ENCODE measurements at places on chromosomes 2 and 18.

DNA sequence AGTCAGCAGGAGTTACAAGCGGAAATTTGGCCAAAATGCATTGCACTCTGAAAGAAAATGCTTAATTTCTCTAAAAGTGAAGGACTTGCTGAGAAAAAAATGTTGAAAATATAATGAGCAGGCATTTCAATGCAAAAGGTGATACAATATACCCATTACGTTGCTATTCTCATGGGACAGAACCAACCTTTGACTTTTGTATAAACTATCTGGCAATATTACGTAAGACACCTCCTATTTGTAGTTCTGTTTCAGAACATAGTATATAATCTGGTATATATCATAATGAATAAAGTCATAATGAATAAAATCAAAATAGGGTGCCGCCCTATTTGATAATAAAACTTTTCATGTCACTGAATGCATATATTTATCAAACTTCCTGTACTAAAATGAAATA lies 286.2 kb upstream of the SESTD1 start:
- no peak for DNase-seq

DNA sequence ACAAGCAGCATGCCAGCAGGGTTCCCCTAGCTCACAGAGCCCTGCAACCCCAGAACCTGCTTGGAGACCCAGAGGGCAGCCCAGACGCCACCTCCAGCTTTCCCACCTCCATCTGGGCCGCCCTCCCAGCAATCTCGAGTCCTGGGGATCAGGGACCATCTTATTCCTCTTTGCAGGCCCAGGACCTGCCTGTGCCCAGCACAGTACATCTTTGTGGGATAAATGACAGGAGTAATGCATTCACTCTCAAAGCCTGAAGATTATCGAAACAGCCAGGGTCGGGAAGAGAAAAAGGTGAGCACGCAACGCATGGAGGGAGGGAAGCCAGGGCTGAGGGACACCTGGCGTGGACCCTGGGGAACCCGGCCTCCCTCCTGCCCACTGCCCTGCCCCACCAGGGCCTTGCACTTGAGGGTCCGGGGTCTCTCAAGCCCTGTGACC lies 144.1 kb downstream of the NDUFA10 start:
- no peak for DNase-seq

GRCh38 chr2:128817171-128817570 lies 498.5 kb upstream of the HS6ST1 start:
- no peak for DNase-seq

DNA sequence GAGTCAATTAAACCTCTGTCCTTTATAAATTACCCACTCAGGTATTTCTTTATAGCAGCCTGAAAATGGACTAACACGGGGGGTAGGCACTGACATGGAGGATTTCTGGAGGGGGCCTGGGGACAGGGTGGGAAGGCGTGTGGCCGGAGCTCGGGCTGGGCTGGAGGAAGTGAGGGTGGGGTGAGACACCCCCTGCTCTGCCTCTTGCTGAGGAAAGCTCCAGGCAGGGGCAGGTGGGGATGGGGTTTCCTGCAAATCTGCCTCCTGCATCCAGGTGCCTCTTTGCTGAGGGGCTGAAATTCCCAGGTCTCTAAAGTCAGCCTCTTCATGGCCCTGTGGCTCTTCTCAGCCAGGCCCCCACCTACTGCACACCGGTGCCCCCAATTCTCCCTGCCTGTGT lies 25.7 kb upstream of the OTOS start:
- no peak for DNase-seq

DNA sequence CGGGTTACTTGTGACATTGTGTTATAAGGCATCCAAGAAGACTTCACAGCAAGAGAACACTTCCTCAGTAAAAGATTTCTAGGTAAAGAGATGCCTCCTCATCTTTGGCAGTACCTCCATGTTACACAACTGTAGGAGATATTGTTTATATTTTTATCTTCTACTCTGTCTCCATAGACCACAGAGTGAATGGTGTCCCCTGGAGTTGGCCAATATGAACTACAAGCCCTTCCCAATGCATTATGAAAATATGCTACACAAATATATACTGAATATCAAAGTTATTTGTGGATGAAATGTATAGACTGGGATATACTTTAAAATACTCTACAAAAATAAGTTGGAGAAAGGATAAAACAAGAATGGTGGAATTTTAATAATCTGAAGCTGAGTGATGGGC lies 46.7 kb downstream of the MBOAT2 start:
- no peak for DNase-seq

GRCh38 chr2:36079793-36080192 lies 275.8 kb upstream of the CRIM1 start:
- DNase-seq, result no peak

DNA sequence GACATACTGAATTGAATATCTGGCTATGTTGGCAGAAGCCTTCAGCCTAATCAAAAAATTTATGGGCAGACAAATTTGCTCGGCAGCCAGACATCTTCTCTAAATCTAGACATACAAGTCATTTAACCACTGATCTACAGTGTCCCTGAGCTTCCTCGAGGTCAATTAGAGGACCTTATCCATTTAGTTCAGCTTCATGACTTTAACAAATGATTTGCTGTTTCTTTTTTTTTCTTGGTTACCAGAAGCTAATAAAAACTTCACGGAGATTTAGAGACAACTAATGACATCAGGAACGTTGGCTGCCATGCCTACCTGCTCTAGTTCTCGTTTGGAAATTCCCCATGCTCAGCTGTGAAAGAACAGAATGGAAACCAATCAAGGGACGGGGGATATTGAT lies 223.8 kb downstream of the BCL2 start:
- DNase-seq, result no peak

DNA sequence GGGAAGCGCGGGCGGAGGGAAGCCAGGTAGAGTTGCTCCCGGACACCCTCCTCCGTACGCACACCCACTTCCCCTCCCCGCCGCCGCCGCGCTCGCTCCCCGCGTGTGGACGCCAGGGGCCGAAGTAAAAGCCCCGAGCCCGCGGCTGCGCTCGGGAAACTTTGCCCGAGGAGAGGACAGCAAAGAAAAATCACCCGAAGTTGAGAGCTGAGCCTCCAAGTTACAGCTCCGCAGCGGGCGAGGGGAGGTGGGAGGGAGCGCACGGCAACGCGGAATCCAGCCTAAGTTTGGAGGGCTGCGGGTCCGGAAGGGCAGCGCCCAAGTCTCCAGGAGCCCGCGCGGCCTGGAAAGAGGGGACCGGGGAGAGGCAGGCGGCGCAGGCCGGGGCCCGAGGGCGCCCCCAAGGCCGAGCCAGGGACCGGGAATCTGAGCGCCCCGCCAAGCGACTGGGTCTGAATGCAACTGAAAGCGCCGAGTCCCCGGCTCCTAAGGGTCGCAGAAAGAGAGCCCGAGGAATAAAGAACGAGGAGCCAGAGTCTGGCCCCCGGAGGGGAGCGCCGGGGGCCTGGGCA lies 706 bp upstream of the BCL11A start:
- no peak for DNase-seq

DNA sequence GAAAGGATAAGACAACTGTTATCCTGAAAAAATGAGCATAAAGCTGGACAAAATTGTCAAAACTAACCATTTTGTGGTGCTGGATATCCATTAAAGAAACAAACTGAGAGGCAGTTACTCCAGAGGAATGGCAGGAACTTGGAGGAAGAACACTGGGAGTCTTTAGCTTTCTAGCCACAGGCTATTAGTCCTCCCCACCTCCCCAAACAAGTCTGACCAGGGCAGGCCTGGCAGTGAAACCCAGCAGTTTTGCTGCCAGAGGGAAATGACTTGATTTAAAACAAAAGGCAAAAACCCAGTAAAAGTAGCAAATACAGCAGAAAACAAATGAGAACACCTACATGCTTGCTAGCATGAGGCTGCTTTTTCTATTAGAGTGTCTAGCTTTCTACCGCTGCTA lies 34.9 kb downstream of the OSBPL1A start:
- no peak for DNase-seq

DNA sequence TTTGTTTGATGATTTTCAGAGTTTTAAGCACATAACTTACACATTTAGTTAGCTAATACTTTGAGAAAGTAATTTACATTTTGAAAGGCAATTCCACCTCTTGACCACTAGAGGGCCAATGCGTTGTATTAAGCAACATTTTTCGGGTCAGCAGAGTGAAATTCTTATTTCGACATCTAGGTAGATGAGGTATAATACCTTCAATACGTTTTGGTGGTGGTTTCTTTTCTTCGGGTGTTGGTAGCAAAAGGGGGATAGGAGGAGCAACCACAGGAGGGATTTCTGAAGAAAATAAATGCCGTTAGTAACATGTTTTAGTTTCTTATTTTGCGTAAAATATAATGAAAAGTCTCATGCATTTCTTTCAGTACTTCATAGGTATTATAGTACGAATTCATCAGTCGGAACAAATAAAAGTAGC lies 106.3 kb downstream of the TTN start:
- DNase-seq, result no peak

Data from NCI-H1048 (cell line).